ENCODE measurements at places on chromosomes 4 and X.
A peak's percentile ranks its signal among the peaks of the same experiment; 100 is the strongest.

GRCh38 chr4:184444953-184445309, 29.4 kb downstream of the IRF2 start:
- no peak for DNase-seq

GRCh38 chrX:6849716-6850414, 297.6 kb upstream of the STS start:
- DNase-seq: peak; percentile 16

- no peak for DNase-seq
These were observed 84.1 kb downstream of the GPR82 start for GRCh38 chrX:41808047-41808446.

DNA sequence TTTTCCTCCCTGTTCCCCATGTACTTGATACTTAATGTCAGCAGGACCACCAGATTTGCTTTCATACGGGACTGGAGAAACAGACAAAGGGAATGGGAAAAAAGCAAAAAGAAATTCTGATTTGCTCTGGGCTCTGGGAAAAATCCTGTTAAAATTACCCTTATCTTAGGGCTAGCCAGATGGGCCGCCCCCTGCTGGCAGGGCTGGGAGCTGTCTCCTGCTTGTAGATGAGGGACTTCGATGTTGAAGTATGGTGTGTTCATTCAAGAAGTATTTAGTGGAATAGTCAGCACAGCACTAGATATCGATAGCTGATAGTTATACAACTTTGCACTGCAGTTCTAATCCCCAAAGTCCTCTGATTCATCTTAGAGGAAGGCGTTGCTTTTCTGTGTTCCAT, 45.8 kb downstream of the BCORL1 start:
- DNase-seq: peak; percentile 16

GRCh38 chr4:169622566-169622965, 2.2 kb downstream of the CLCN3 start:
- no peak for DNase-seq

- DNase-seq: no peak
These were observed 5.4 kb upstream of the SORBS2 start for GRCh38 chr4:185817403-185817818.

DNA sequence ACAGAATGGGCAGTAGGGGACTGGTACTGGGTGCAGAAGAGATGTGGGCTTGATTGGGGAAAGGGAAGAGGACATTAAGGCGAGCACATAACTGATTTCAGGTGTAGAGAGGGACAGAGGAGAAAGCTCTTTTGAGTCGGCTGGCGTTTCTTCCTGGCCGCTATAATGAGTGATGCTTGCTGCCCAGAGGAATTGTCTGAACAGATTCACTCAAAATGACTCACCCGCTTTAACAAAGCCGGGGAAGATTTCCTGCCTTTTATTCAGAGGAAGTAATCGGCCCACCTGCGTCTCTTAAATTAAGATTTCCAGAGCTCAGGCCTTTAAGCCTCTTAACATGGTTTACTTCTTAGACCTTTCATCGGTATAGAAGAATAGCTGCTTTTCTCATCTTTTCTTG, 102.1 kb upstream of the AP1S2 start:
- peak; percentile 66 for DNase-seq

- DNase-seq: peak; percentile 88
These were observed 28.6 kb upstream of the MAGEA11 start for GRCh38 chrX:149682956-149683947.

GRCh38 chr4:59200992-59201391, 1999.1 kb upstream of the ADGRL3 start:
- DNase-seq: no peak

- peak; percentile 78 for DNase-seq
These were observed 1427.2 kb downstream of the STIM2 start for GRCh38 chr4:28287831-28288233.

DNA sequence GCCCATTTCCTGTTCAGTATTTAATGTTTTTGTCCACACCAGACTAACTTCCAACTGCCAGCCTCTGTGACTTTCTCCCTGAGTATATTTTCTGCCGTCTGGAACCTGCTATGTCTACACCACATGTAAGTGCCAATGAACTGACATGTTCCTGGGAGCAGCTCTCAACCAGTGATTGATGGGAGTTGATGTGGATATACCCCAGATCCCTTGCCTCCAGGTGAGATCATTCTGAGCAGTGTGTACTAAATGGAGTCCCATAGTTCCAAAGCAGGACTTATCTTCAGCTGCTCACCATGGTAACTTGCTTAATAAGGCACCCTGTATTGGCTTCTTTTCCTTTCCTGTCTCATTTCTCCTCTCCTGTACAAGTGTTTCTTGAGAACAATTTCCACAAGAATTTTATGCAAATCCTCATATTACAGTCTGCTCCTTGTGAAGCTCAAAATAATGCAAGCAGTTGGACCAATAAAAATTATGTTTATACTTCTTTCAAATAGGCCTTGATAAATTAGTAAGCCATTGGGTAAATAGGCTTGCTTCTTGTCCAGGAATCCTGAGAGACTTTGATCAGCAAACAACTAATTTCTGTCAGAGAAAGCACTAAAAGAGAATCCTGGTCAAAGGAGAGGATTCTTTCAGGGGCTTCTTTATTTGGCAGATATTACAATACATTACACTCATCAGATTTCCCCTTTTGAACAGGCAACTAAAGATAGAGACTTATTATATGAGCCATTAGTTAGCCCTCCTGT, 911.7 kb upstream of the NDST4 start:
- DNase-seq: no peak

DNA sequence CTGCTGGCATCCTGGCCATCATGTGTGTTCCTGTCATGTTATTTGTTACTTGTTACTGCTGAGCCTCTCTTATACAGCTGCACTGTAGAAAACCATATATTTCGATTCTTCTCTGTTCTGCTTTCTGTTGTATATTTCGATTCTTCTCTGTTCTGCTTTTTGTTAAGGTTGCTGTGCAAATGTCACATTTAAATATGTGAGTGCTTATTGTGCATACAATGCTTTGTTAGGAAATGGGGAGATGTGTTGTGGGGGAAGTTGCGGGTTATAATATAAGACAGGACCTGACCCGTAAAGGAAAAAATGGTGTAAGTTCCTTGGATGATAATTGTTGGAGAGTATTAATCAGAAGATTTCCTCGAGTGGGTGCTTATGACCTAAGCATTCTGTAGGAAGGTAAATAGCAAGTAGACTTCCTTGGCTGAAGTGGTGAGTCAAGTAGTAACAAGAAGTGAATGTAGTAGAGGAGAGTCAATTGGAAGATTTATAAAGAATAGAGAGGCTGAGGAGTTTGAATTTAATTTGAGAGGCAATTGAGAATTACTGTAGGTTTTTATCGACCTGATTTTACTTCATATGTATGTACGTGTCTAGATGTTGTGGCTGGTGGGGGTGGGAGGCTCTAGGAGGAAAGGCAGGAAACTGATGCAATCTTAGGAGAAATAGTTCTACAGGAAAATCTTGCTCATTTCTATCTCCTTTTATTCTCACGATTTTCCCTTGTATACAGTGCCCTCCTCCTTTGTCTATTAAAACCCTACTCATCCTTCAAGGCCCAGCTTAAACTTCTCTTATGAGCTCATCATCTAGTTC, 8.5 kb downstream of the OGT start:
- no peak for DNase-seq

DNA sequence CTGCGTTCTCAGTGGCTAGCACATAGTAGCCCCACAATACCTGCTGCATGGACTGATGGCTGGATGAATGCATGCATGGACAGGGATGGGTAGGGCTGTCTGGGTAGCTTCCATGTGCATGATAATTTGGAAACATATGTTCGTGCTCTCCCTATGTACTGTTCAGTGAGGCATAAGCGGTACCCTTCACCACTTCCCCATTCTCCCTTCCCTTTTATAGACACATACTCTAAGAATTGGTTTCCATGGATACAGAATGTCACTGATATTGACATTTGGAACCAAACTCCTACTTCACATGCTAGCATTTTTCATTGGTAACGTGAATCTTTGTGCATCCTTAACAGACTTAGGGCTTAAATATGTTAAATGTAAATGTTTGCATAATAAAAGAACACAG, 20.4 kb downstream of the USP46 start:
- DNase-seq: no peak

GRCh38 chr4:41256131-41256739, 493 bp upstream of the UCHL1 start:
- peak; percentile 82 for DNase-seq

- no peak for DNase-seq
These were observed 6.3 kb downstream of the FMR1 start for GRCh38 chrX:147917700-147918695.

DNA sequence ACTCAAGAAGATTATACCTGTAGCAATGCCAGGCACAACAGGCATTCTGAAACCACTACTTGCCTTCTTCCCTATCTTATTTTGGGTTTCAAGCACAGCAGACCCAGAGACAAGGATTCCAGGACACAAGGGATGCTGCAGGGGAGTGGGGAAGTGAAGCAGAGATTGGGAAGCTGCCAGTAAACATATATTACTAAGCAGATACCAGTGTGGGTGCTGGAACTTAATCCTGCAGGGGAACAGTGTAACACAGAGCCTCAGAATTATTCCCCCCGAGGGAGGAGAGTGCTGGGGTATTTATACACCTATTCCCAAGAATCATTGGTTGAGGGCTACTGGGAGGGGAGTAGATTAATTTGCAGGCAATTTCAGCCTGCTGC, 33.3 kb upstream of the MAML3 start:
- DNase-seq: no peak

All from mesendoderm (in vitro differentiated cells).